ENCODE measurements at places on chromosomes 5 and 9.
A peak's percentile ranks its signal among the peaks of the same experiment; 100 is the strongest.

DNA sequence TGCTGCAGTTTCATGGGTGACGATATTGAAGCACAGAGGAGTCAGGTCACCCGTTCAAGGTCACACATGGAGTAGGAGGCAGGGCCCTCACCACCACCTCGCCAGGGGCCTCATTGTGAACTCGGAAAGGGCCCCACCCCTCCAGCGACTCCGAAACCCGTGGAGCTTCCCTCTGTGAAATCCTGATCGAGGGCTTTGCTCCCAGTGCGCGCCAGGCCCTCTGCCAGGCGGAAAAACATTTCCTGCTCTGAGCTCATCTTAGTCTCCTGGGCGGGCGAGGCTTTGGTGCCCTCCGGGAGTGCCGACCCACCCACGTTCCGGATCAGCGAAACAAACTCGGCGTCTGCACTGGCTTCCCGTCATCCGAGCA is 75.0 kb upstream of the FCN1 start:
- no peak for DNase-seq

DNA sequence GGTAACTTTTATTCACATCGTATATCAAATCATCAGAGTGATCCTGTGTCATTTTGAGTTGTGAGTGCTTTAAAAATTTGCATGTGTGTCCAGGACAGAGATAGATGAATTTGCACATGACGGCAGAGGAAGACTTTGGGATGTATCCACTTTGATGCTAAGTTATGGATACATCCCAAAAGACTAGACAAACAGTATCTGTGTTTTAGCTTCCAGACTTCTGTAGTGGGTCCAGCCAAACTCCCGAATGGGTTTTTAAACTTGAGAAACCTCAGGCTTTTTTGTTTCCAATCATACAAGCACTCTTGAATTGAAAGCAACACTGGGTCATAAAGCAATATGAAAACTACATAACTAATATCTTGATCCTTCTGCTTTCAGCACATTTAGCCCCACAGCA is 213.8 kb downstream of the C9orf152 start:
- DNase-seq, result no peak

- DNase-seq, result peak; percentile 5
These were observed 73.9 kb downstream of the RORB start for GRCh38 chr9:74570879-74571512.

GRCh38 chr9:134688231-134688630 is 46.6 kb downstream of the COL5A1 start:
- no peak for DNase-seq

DNA sequence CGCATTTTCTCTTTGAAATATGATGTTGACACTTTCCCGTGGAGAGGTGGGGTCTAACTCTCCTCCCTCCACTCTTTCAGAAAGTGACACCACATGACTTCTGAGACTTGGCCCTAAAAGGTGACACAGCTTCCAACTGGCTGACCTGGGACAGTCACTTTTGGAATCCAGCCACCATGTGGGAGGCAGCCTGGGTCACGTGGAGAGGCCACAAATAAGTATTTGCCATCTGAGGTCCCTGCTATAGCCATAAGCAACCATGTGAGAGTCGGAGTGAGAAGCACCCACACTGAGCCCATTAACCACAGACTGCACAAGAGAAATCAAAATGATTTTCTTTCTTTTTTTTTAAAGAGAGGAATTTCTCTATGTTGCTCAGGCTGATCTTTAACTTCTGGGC is 4.1 kb upstream of the PHYKPL start:
- DNase-seq, result no peak

DNA sequence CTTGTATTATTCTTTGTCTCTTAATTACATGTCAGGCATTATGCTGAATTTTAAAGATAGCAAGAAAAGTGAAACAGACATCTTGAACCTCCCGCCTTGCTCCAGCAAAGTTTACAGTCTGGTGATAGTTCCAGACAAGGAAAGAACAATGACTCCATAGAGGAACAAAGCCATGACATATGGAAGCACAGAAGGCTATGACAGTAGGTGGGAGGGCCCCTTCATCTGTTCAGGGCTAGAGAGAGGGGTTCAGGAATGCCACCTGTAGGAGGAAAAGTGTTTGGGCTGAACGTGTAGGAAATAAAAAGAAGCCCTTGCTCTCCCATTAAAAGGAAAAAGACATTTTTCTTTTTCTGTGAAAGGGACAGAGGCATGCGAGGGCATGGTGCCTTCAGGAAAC is 315.6 kb downstream of the TRIM32 start:
- no peak for DNase-seq

DNA sequence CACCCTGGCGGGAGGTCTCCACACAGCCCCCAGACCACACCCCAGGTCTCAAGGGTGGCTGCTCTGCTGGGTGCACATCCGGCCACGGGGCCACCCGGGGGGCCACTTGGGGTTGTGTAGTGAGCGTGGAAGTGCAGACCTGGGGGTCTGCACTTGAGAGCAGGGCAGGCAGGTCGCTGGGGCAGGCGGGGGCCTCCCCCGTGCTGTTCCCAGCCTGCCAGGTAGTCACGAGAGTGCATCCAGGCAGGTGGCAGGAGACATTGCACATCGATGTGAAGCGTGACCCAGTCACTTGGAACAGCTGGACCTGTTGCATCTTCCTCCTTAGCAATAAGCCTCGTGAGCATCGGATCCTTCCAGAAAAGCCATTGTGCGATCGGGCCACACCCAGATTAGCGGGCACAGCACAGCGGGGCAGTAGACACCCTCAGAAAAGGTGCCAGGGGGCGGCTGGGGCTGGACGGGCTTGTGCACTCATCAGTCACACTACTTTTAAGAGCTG is 4.8 kb upstream of the ENTPD8 start:
- DNase-seq, result no peak

- no peak for DNase-seq
These were observed 20.1 kb downstream of the ZSWIM6 start for GRCh38 chr5:61352180-61352579.

DNA sequence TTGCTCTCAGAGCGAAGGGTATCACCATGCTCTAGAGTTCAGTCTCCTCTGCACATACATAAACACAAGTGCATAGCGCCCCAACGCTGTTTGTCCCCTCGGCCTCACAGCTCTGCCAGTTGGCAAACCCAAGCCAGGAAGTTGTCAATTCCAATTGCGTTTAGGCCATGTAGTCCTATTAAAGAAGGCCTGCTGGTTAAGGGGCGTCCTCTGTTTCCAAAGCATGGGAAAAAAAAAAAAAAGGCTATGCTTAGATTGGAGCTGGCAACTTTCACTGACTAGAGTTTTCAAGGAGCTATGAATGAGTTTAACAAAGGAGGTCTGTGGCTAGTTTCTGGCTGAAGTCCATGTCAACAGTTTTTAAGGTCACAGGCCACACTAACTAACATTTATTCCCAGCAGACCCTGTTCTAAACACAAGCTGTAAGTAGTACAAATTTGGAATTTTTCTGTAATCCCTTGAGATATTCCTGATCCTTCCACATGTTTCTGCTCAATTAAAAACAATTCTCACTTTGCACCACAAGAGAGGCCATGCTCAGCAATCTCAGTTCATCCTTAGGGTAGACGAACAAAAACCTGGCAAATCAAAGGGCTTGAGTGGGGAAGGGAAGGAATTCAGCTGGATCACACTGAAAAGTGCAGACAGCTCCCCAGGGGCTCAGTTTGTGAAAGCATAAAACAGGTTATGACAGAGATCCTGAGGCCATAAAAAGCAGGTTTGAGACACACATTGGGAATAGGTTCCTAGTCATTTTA is 187.7 kb downstream of the DENND1A start:
- peak; percentile 29 for DNase-seq

DNA sequence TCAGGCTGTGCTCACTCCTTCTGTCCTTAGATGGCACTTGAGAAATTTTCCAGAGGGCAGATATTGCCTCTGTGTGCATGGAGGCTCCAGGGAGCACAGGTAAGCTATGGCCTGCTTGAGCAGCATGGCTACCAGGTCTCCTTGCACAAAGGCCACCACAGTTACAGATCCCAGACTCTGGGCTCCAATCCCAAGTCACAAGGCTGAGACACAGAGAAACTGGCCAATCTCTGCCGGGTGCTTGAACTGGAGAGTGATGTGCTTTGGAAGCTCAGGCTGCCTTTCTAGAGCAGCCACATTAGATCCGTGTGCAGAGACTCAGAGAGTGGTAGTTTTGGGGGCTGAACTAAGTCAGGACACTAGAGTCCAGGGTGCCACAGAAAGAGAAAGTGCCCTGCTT is 145.7 kb downstream of the SEMA6A start:
- DNase-seq, result no peak

DNA sequence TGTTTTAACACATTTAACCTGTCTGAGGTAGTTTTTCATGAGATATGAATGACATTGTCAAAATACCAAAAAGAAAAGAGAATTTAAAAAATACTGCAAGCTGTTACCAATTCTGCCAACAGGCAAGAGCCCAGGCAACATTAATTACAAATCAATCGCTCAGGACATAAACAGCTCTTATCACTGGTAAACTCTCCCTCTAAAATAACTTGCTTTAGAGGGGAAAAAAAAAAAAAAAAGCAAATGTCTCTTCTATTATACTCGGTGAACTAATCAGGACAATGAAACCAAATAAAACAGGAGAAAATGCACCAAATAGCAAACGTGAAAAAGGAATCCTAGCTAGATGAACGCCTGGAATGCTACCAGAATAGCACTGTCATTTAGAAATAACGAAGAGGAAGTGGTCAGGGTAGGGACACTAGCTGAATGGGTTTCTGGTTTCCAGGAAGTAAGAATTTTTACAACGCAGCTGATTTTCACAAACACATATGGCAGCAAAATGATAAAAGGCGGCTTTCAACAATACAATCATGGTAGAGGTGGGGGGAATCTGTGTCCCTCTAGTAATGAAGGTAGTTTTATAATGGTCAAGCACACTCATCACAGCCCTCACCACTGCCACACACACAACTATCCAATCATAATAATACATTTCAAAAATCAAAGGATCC is 94.9 kb downstream of the DENND1A start:
- DNase-seq, result peak; percentile 16

GRCh38 chr5:145465474-145466263 is 369.5 kb downstream of the PRELID2 start:
- DNase-seq, result no peak

DNA sequence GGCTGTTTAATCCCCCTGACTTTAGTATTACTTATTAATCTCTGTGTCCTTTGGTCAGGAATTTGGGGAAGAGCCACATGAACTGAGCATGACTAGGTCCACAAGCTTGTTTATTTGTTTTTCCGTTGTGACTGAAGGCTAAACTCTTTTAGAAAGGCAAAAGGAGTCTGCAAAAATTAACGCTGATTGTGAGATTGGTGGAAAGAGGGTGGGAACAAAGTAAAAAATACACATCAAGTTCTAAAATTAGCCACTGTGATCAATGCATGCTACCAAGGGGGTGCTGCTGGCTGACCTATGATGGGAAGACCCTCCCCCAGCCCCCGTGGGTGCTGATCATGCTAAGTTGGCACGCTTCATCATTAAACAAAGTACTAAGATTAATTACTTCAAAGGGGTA is 356.8 kb downstream of the ADGRV1 start:
- DNase-seq, result no peak

DNA sequence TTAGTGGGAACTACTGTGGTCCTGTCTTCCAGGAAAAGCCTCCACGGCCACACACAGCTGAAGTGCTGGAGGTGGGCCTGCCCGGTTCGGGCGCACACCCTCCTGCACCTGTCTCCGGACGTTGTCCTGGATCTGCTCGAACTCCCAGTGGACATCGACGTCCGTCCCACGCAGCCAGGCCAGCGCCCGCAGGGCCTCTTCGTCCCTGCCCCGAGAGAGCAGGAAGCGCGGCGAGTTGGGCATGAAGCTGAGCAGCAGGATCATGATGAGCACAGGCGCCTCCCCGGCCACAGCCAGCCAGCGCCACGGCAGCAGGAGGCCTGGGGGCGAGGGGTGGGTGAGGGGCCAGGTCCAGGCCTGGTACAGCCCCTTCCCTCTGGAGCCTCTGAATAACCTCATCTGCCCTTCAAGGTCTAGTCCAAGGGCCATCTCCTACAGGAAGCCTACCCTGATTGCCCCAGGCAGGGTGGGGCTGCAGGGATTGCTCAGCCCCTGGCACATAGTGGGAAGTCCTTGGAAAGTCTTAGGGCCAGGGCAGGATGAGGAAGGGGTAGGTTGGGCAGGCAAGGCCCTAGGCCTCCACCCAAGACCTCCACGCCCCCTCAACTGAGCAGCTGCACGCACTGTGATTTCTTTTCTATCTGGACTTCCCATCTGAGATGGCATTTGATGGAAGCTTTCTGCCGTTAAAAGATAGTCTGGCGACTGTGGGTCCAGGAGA is 3.4 kb downstream of the SLC2A6 start:
- no peak for DNase-seq

DNA sequence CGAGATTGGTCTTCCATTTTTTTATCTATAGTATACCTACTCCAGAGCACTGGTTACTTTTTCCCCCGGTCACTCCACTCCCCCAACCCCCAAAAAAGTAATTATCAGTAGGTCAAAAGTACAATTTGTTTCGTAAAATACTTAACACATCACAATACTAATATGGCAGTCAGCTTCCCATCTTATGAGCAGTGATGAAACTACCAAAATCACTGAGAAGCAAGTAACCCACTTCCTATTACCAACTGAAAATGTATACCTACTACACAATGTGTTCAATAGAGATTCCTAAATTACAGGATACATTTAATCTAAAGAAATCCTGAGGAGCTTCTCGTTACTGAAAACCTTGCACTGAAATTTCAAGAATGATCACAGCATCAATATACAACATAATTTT is 1.9 kb downstream of the CERT1 start:
- DNase-seq, result no peak

DNA sequence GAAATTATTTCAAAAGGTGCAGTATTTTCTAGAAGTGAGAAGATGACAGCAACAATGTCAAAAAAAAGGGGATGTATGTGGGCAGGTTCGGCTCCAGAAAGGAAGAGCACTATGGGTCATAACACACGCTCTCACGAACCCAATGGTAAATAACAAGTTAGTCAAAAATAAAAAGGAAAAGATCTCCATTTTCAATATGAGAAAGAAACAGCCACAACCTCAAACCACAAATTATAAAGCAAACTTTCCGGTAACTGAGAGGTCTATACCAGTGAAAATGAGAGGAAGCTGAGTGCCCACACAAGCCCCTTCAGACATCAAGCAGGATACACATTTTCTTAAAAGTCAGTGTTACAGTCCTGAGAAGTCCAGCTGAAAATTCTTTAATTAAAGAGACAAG is 398.5 kb upstream of the RPS23 start:
- DNase-seq, result no peak

- DNase-seq, result no peak
These were observed 21.3 kb upstream of the LMX1B start for GRCh38 chr9:126592461-126592860.

GRCh38 chr5:106749826-106750225 is 920.9 kb downstream of the EFNA5 start:
- DNase-seq, result no peak

- no peak for DNase-seq
These were observed 30.3 kb upstream of the LCP2 start for GRCh38 chr5:170327829-170328228.

DNA sequence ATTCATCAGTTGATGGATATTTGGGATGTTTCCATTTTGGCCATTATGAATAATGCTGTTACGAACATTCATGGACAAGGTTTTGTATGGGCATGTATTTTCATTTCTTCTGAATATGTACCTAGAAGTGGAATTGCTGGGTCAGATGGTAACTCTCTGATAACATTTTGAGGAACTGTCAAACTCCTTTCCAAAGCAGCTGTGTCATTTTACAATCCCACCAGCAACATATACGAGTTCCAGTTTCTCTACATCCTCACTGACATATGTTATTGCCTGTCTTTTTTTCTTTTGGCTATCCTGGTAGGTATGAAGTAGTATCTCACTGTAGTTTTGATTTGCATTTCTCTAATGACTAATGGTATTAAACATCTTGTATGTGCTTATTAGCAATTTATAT is 86.7 kb downstream of the PRKACG start:
- no peak for DNase-seq
